Brain microvascular endothelial cell (primary cell): ENCODE measurements at places on chromosomes 2 and 18.

GRCh38 chr2:64393383-64394010 lies 60.5 kb upstream of the LGALSL start:
- no peak for DNase-seq

- DNase-seq: no peak
These were observed 26.1 kb downstream of the SLC14A1 start for GRCh38 chr18:45749918-45750689.

DNA sequence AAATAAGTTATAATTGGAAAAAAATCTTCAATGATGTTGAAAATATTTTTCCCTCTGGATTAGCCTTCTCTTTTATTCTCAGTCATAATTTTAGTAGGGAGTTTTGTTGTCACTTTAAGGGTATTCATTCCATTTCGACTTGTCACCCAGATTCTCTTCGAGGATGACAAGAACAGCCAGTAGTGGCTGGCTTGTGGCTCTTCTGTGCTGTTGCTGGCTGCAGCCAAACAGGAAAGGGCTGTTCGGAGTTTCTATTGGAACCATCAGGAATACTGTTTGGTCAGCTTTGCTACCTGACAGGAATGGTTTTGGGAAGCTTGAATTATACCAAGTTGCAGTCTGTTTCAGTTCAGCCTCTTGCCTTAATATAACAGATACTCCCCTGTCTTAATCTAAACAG lies 41.6 kb downstream of the MGAT5 start:
- no peak for DNase-seq

DNA sequence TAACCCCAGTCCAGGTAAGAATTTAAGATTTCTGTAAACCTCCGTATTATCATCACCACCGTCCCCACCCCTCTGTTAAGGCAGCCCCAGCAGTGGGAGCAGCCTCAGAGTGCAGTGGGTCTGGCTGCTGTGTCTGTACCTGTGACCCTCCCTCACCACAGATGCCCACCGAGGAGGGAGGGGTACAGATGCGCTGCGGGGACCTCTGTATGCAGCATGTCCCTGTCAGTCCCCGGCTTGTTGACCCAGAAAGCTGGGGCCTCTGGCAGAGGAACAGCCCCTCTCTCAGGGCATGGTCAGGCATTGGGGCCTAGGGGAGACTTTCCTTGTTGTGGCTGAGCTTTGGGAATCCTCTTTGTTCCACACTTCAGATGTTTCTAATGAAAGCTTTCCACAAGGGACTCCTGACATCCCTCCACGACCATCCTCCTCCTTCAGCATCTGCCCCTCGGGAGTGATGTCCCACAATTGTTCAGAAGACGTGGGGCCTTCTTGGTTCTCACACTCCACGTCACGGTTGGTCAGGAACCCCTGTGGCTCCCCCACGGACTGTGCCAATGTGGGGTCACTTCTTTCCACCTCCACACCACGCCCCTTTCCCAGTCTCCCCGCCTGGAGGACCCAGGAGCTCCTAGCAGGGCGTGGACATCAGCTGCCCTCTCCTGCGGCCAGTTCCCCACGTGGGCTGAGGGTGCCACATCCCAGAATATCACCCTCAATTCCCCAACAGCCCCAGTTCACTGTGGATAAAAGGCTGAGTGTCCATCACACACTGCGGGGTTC lies 384.2 kb upstream of the MYT1L start:
- no peak for DNase-seq

GRCh38 chr2:238731961-238732360 lies 115.9 kb upstream of the TWIST2 start:
- DNase-seq: no peak
